ENCODE measurements at places on chromosomes 5 and 9.

GRCh38 chr9:104301755-104302154 is 202.3 kb upstream of the OR13F1 start:
- no peak for DNase-seq

DNA sequence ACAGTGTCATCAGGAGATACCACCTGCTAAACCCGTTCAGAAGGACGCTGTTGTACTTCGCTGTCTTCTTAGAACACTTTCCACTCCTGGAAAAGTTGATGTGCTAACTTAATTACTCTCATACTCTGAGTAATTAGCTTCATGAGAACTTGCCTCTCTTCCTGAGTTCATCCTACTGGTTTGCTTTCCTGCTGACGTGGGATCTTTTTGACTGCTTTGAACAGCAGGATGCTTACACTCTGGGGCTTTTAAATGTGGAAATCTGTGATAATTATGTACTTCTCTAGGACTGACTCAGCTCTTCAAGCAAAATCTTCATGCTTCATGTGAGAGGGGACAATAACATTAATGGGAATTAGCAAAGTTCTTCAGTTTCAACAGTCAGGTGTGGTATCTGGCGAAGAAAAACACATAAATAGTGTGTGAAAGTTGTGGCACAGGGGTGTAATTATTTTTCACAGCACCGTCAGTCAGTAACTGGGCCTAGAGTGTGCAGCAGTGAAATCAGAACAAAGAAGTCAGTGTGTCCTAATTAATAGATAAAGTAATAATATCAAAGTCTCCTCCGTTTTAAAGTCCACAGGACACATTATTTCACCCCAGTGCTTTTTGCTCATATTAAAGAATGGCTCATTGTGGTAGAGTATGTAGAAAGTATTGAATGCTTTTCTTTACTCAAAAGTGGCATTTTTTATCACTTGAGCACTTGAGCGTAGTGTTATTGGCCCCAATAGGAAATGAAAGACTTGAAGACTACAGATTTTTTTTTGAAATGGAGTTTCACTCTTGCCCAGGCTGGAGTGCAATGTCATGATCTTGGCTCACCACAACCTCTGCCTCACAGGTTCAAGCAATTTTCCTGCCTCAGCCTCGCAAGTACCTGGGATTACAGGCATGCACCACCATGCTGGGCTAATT is 140.9 kb upstream of the DMRT1 start:
- DNase-seq, result no peak

- no peak for DNase-seq
These were observed 13.4 kb upstream of the GRHPR start for GRCh38 chr9:37408933-37409710.

DNA sequence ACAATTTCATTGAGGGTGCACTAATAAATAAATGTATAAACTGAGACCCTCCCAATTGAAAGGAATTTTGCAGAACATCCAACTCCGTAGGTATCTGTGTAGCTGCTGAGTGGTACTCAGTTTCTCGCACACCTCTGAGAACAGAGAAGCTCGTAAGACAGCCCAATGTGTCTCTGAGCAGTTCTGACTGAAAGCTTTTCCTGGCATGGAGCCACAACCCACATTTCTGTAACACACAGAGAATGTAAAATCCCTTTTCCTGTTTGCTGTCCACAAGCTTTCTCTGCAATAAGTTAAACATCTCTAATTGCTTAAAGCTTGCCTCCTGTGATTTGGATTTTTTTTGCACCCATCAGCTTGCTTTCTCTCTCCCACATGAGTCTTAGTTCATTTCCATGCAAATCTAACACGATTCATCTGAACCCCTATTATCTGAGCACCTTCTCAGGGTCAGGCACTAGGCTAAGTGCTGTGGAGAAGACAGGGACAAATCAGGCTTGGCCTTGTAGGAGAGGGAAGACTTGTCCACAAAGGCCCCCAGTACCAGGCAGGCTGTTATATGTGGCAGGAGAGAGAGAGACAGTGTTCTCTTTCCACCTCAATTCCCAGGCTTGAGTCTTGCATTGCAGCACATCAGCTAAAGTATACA is 44.2 kb upstream of the COL15A1 start:
- DNase-seq, result no peak

DNA sequence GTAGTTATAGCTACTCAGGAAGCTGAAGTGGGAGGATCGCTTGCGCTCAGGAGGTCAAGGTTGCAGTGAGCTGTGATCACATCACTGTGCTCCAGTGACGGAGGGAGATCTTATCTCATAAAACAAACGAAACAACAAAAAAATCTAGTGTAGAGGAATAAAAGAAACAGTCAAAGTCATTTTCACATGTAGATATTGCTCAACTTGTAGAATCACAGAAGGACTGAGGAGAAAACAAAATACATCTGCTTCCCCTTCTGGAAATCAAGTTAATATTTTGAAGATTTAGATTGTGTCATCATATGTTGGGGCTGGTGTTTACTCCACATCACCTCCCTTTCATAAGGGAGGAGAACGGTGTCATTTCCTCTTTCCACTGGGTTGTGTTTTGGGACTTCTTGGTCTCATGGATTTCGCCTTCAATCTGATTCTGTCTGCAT is 8.2 kb upstream of the SLC46A2 start:
- DNase-seq, result no peak

DNA sequence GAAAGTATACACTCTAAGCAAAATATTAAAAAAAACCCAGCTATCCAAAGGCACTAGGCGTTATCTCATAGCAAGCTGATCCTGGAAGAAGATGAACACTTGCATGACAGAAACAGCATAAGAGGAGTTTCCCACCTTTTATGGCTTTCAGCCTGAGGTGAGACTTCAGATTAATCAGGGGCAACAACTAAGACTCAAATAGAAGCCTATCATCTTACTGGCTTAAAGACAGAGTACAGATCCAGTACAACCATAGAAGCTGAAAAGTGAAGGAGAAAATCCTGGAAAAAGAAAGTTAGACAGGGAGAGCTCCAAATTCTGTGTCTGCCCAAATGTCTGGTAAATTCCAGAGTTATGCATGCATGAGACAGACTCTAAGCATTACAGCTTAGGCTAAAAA is 360.8 kb upstream of the KCNN2 start:
- no peak for DNase-seq

DNA sequence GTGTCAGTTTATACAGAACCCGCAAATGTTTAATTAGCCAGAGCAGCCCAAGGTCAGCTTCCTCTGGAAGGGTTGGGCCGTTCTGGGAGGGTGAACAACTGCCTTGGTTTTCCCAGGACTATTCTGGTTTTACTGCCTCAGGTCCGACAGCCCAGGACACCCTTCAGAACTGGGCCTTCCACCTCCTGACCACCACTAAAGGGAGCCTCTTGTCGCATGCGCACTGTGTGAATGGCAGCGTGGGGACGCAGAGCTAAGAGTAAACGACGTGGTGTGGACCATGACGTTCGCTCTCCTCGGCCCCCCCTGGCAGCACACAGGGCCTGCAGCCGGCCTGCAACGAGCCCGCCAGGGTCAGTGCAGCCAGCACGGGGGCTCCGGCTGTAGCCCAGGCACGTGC is 214.9 kb downstream of the FANCC start:
- DNase-seq, result no peak

DNA sequence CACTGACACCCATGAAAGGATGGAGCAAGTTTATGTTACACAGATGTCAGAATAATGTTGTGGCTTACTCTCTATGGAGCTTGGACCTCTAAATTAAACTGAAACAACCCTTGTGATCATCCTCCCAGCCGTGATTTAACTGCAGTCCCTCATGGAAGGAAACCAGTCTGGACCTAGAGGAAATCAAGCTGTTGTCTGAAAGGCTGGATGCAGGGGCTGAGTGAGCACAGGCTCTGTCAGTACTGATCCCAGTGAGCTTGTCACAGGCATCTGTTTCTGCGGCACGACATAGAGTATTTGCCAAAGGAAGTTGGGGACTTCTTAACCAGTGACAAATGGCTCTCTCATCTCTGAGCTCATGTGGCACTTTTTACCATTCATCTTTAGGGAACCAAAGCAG is 282.9 kb upstream of the MAP3K1 start:
- DNase-seq, result no peak

DNA sequence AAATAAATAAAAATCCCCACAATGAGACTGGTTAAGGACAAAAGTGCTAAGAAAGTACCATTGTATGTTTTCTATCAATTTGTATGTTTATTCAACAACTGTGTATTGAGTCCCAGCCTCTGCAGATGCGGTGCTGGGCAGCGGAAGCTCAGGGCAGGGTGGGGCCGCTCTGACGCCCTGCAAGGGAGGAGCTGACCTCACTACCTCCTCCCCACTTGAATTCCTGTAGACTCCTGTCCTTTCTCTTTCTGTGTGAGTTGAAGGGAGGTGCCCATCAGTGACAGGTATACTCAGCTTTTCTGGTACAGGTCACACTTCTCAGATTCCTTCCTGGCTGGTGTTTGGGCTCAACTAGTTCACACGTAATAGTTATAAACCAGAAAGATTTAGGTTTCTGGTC is 27.0 kb downstream of the ANGPTL2 start:
- DNase-seq, result no peak

- no peak for DNase-seq
These were observed 251.4 kb upstream of the GAS1 start for GRCh38 chr9:87198716-87199115.

- DNase-seq, result peak; percentile 60
These were observed 6.6 kb upstream of the PRKACG start for GRCh38 chr9:69020301-69021145.

DNA sequence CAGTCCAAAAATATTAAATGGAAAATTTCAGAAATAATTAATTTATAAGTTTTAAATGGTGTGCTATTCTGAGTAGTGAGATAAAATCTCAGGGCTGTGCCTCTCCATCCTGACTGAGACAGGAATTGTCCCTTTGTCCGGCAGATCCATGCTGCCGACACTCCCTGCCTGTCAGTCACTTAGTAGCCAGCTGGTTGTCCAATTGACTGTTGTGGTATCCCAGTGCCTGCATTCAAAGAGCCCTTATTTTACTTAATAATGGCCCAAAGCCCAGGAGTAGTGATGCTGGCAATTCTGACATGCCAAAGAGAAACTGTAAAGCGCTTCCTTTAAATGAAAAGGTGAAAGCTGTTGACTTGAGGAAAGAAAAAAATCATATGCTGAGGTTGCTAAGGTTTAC is 157.5 kb downstream of the ENC1 start:
- DNase-seq, result no peak

- no peak for DNase-seq
These were observed 105.3 kb upstream of the RORB start for GRCh38 chr9:74391816-74392215.

- DNase-seq, result no peak
These were observed 87.6 kb downstream of the SEMA6A start for GRCh38 chr5:116487045-116487444.

GRCh38 chr9:27632254-27632653 is 59.0 kb upstream of the C9orf72 start:
- no peak for DNase-seq

DNA sequence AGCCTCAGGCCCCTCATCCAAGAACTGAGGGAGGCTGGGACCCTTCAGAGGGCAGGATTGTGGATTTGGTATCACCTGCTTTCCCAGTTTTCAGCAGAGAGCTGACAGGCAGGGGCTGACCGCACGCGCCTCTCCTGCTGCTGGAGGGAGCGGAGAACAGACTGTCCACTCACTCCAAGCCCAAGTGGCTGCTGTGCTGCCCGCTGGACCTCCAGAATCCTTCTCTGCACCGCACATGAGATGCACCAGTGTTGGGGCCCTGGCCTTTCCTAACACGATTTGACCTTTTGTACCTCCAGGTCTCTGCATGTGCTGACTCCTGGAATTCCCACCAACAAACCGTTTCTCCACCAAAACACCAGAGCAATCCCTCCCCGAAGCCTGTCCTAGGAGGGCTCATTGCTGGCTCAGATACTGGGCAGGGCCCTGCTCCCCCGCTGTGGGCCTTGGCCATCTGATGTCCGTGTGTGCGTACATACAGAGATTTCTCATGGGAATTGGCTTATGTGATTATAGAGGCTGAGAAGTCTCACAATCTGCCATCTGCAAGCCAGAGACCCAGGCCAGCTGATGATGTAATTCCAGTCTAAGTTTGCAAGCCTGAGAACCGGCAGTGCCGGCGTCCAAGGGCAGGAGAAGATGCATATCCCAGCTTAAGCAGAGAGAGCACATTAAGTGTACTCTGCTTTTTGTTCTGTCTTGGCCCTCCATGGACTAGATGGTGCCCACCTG is 141.7 kb downstream of the GADD45G start:
- DNase-seq, result no peak

GRCh38 chr5:134874831-134875655 is 872 bp downstream of the TXNDC15 start:
- peak; percentile 31 for DNase-seq

DNA sequence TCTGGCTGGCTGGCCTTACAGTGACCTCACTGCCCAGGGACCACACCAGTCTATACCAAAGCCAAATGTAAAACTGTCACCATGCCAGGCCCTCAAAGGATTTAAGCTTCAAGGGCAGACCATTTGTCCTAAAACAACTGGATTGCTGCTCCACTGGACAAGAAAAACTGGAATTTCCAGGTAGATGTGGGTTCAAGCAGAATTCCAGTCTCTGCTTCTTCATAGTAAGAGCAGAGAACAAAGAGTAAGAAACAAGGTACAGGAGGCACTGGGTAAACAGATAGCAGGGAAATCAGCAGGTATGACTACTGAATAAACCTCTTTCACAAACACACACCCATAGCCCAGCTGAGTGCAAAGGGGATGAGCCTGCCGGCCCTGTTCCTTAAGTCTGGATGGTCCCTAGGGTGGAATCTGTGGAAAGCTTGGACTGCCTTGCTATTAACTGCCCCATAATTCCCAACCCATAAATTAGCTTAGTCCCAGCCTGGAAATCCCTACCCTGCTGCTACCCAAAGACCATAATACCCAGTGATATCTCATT is 5.5 kb downstream of the B4GALT1 start:
- DNase-seq, result no peak

- DNase-seq, result no peak
These were observed 559.0 kb upstream of the RGMB start for GRCh38 chr5:98214240-98215051.

- DNase-seq, result no peak
These were observed 122.6 kb upstream of the SLC25A48 start for GRCh38 chr5:135711911-135712310.

DNA sequence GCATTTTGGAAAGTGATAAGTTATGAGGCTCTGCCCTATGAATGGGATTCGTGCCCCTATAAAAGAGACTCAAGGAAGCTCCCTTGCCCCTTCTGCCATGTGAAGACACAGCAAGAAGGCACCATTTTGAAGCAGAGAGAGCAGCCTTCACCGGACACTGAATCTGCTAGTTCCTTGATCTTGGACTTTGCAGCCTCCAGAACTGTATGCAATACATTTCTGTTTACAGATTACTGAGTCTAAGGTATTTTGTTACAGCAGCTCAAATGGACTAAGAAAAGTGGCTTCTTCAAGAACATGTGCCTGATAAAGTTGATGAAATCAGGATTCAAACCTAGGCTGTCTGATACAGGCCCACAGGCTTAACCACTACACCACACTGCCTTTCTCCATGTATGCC is 131.6 kb upstream of the MAP3K1 start:
- DNase-seq, result no peak
